ENCODE measurements at places on chromosomes 1 and 21. TPM values are rescaled to one million over a fixed set of nuclear protein-coding genes. Genes with fewer than 3 reads are reported as not detected.

- H3K4me3 ChIP-seq, result no peak overlapping the region
- no peaks in the 10 kb centered on the region for H3K27me3 ChIP-seq
- no peaks in the 10 kb centered on the region for H3K36me3 ChIP-seq
- peaks cover 10% of the 10 kb centered on the region for H3K4me1 ChIP-seq
Measured at GRCh38 chr1:245441689-245442088, 286.9 kb downstream of the KIF26B start.

- H3K36me3 ChIP-seq, result no peaks in the 10 kb centered on the region
- H3K27ac ChIP-seq, result no peak overlapping the region
- H3K27me3 ChIP-seq, result no peaks in the 10 kb centered on the region
- DNase-seq, result no peak
- H3K4me3 ChIP-seq, result no peak overlapping the region
Measured at GRCh38 chr21:34192646-34193285, 119.4 kb downstream of the MRPS6 start.

- no peak overlapping the region for H3K4me3 ChIP-seq
- DNase-seq, result no peak
- no peaks in the 10 kb centered on the region for H3K4me1 ChIP-seq
- H3K27ac ChIP-seq, result no peak overlapping the region
- H3K27me3 ChIP-seq, result no peaks in the 10 kb centered on the region
Measured at GRCh38 chr1:72942008-72942407, 659.7 kb upstream of the NEGR1 start.

DNA sequence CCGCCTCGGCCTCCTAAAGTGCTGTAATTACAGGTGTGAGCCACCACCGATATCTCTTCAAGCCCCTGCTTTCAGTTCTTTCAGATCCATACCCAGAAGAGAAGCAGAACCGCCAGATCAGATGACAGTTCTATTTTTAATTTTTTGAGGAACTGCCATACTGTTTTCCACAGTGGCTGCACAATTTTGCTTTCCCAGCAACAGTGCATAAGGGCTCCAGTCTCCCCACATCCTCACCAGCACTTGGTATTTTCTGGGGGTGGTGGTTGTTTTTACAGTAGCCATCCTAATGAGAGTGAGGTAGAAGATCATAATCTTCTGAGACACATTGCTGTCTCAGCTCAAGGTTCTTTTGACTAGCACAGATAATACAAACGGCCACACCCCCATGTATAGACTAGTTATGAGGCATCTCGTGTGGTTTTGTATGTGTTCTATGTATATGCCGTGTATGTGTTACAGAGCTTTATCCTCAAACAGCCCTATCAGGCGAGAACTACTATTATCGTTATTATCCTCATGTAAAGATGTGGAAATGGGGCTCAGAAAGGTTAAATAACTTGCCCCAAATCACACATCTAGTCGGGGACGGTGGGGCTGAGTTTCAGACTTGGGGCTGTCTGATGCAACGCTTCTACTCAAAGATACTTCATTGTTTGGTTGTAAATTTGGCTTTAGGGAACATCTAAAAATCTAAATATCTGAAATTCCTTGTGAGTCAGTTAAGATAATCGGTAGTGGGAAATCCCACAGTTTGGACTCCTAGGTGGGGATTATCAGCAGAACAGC, 12.0 kb downstream of the FHAD1 start:
- peaks cover 9% of the 10 kb centered on the region for H3K27me3 ChIP-seq
- no peaks in the 10 kb centered on the region for H3K36me3 ChIP-seq
- no peaks in the 10 kb centered on the region for H3K4me1 ChIP-seq
- H3K4me3 ChIP-seq, result no peak overlapping the region

DNA sequence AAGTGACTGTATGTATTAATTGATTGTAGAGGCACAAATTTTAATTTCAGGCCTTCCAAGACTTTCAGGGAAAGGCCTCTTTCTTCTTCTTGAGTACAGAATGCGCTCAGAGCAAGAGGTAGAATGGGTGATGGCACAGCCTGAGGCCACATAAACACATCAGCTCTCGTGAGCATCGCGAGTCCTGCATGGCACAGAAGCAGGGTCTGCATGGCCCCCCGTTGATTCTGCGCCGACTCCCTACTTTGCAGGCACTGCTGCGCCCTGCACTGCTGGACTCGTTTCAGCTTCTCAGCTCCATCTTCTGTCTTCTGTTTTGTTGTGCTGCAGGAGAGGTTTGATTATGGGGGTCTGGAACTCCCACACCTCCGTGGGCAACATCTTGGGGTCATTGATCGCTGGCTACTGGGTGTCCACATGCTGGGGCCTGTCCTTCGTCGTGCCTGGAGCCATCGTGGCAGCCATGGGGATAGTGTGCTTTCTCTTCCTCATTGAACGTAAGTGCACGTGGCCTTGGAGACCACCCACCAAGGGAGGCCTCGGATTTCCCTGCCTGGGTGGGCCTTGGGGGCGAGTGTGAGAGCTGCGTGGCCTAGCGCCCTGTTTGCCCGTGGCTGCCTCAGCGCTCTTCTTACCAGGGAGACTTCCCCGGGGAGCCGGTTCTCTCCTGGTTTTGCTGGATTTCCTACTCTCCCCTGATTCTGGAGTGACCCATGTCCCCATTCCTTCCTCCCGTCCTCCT, 29.6 kb downstream of the SLC37A1 start:
- no peaks in the 10 kb centered on the region for H3K4me1 ChIP-seq
- H3K27me3 ChIP-seq, result peaks cover 6% of the 10 kb centered on the region
- H3K27ac ChIP-seq, result no peak overlapping the region
- no peak overlapping the region for H3K4me3 ChIP-seq
- H3K36me3 ChIP-seq, result no peaks in the 10 kb centered on the region
- DNase-seq, result no peak

The LIN28A gene
- not detected for total RNA-seq

DNA sequence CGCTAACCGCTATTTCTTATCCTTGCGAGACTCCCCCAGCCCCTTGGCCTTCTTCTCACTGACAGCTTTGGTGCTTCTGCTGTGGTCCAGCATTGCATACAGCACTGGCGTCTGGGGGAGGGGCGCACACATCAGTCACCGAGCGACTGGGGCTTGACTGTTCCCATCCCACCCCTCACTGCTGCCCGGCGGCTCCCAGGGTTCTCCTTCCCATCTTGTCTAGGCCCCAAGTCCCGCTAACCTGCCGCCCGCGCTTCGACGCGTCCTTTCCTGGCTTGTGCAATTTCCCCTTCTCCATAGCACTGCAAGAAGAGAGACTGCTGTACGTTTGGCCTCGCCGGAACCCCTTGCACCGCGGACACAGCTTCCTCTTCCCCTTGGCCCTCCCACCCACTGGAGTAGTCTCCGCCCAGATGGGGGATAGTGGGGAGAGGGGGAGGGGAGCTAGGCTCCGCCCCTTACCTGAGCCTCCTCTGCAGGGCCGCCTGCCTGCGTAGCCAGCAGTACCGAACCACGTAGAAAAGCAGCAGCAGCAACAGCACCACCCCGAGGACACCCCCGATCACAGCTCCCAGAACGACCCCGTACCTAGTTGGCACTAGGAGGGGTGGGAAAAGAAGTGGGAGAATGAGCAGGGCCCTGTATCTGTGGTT, 3.8 kb downstream of the MPZ start:
- H3K36me3 ChIP-seq, result no peaks in the 10 kb centered on the region
- no peak overlapping the region for H3K27ac ChIP-seq
- DNase-seq, result peak; percentile 67
- no peaks in the 10 kb centered on the region for H3K4me1 ChIP-seq
- H3K4me3 ChIP-seq, result peak overlapping the region; percentile 76
- no peaks in the 10 kb centered on the region for H3K27me3 ChIP-seq

The HES4 gene
- total RNA-seq, result 7.6 TPM

GRCh38 chr1:180462102-180462501, 40.3 kb downstream of the ACBD6 start:
- no peaks in the 10 kb centered on the region for H3K4me1 ChIP-seq
- H3K36me3 ChIP-seq, result no peaks in the 10 kb centered on the region
- no peak overlapping the region for H3K27ac ChIP-seq
- DNase-seq, result no peak

GRCh38 chr1:161138431-161138830, 6.0 kb upstream of the DEDD start:
- H3K27me3 ChIP-seq, result no peaks in the 10 kb centered on the region
- H3K27ac ChIP-seq, result no peak overlapping the region
- DNase-seq, result no peak
- H3K4me1 ChIP-seq, result peaks cover 11% of the 10 kb centered on the region
- no peak overlapping the region for H3K4me3 ChIP-seq
- H3K36me3 ChIP-seq, result no peaks in the 10 kb centered on the region

GRCh38 chr1:64829411-64830029, 84.6 kb downstream of the RAVER2 start:
- peaks cover 6% of the 10 kb centered on the region for H3K4me1 ChIP-seq
- H3K27me3 ChIP-seq, result no peaks in the 10 kb centered on the region
- no peak for DNase-seq

All from GM23248 (cell line).